Cerebellum (tissue), 4 donors: ENCODE measurements at places on chromosomes 1 and 21. TPM values are rescaled to one million over a fixed set of nuclear protein-coding genes. Genes with fewer than 3 reads are reported as not detected.
A peak's percentile ranks its signal among the peaks of the same experiment; 100 is the strongest.

DNA sequence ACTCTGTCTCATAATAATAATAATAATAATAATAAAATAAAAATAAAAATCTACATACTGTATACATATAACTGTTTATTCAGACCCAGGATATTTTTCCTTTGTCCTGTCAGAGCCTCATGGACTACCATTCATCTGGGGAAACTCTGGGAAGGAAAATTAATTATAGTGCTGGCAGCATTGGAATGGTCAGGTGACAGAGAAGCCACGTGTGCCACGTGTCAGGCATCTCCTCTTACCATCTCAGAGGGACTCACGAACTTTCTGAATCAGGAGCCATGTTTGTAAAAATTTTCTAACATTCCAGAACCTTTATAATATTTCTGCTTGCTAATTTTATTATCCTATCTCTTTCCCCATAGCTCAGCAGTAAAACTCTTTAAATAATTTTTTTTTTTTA is 97.8 kb upstream of the HNRNPU start:
- DNase-seq: no peak

- no peak for DNase-seq
Measured at GRCh38 chr1:3590139-3590763, 21.1 kb downstream of the MEGF6 start.

- DNase-seq: no peak
Measured at GRCh38 chr1:79310609-79311008, 304.1 kb upstream of the ADGRL4 start.

GRCh38 chr1:116878804-116879477 is 30.8 kb upstream of the PTGFRN start:
- DNase-seq: peak; percentile 18

- no peak for DNase-seq
Measured at GRCh38 chr1:159980786-159981185, 26.7 kb upstream of the SLAMF9 start.

DNA sequence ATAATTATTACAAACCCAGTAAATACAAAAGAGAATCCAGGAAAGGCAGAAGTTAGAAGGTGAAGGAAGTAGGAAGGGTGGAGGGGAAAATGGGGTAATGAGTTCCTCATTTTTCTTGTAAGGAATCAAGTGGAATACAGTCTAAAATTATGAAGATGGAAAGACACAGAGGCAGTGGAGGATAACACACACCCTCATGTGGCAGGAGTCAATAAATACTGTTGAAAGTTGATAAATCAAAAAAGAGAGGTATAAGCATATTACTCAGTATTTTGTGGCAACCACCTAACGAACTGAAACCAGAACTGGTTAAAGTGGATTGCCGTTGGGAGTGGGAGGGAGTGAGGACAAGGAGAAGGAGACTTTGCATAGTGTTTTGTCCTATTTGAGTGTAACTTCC is 78.6 kb upstream of the SLC44A3 start:
- DNase-seq: no peak

DNA sequence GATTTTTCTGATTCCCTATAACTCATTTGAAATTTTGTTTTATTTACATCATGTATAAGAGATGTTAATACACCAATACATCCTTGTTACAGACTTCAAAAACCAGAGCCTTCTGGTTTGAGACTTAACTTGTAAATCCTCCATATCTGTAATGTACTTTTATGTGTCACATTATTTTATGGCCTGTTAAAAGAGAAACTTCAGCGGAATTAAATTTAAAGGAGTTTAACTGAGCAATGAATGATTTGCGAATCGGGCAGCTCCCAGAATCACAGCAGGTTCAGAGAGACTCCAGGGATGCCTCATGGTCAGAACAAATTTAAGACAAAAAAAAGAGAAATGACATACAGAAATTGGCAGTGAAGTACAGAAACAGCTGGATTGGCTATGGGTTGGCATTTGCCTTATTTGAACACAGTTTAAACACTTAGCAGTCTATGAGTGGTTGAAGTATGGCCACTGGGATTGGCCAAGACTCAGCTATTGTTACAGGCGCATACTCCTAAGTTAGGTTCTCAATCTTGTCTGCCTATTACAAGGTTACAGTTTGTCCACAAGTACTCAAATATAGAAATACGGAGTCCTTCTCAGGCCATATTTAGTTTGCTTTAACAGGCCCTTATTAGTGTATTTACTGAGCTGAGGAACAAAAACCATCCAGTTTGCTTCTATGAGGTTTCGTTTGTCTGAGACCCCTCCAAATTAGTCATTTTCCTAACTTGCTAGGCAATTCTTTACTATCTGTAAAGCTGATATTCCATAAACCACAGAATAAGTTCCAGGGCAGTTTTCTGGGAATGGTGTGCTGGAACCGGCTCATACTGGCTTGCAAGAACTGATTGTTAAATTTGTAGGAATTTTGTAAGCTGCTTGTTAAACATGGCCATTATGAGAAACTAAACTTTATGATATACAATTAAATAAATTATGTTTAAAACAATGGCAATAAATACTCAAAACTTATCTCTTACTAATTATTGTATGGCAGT is 56.2 kb upstream of the WDR26 start:
- DNase-seq: no peak

- no peak for DNase-seq
Measured at GRCh38 chr1:116766616-116767469, 12.6 kb downstream of the CD2 start.

GRCh38 chr1:218459878-218460711 is 115.0 kb downstream of the TGFB2 start:
- DNase-seq: peak; percentile 4

DNA sequence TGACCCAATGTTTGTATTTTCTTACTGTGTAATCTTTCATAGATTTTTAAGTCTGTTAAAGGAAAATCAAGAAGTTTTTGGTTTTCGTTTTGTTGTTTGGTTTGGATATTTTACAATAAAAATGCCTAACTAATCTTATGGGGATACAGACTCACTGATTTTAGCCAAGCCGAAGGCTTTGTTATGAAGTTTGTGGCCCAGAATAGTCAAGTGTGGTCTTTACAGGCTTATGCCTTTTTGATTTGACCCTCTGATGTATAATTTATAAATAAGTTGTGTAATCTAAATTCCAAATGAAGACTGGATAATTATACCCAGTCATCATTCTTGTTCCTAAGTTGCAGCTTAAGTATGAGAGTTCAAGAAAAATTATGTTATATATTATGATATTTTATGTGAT is 739.3 kb downstream of the ADGRL2 start:
- DNase-seq: no peak

- no peak for DNase-seq
Measured at GRCh38 chr1:3477241-3477995, 23.0 kb downstream of the ARHGEF16 start.

DNA sequence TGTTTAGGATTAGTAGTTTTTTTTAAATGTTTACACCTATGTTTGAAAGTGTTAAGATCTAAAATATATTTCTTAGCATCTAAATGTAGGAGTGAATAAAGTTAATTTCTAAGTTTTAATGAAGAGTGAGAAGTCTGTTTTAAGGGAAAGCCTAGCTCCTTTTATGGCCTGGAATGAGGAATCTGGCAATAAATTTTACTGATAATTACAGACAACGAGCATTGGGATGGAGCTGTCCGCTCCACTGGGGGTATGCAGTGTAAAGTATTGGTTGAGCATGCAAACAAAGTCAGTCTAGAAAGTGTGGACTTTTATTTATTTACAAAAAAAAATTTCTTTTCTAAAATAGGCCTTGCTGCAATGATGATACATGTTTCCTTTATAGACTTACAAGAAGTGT is 19.0 kb downstream of the CLIC6 start:
- no peak for DNase-seq

- no peak for DNase-seq
Measured at GRCh38 chr1:170461291-170461747, 70.6 kb upstream of the GORAB start.

LRRC38 gene
- 2.4 TPM for total RNA-seq

TMPRSS15 gene
- total RNA-seq: 0.18 TPM

CYP4Z1 gene
- 1.4 TPM for total RNA-seq

TFAP2E gene
- total RNA-seq: 0.54 TPM

KLHL20 gene
- total RNA-seq: 28.1 TPM

PRAMEF9 gene
- total RNA-seq: not detected

KCNJ6 gene
- total RNA-seq: 14.5 TPM

TNFRSF25 gene
- 9.5 TPM for total RNA-seq

ITLN1 gene
- total RNA-seq: 0.45 TPM
